ENCODE measurements at places on chromosomes 5 and 9.
A peak's percentile ranks its signal among the peaks of the same experiment; 100 is the strongest.

- no peak for DNase-seq
Measured at GRCh38 chr5:26343801-26344325, 694.5 kb downstream of the CDH9 start.

DNA sequence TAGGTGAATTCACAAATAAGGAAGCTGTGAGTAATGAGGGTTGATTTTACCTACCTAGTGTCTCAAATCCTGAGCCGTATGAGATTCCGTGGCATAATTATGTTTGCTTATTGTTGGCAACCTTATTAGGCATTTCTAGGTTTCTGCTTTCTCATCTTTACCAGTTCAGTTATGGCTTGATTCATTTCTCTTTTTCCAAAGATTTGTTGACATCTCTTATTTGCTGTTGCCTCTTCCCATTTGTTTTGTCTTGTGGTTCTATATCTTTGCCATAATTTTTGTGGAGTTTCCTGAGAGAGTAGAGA, 470 bp downstream of the IL31RA start:
- no peak for DNase-seq

- no peak for DNase-seq
Measured at GRCh38 chr5:50715001-50715400, 48.6 kb downstream of the PARP8 start.

DNA sequence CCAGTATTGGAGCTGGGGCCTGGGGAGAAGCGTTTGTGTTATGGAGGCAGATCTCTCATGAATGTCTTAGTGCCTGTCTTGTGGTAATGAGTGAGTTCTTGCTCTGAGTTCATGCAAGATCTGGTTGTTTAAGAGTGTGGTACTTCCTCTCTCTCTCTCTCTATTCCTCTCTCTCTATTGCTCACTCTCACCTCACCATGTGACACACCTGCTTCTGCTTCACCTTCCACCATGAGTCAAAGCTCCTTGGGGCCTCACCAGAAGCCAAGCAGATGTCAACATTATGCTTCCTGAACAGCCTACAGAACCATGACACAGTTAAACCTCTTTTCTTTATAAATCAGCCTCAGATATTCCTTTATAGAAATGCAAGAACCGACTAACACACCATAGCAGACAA, 242.7 kb upstream of the ADRA1B start:
- DNase-seq, result no peak

DNA sequence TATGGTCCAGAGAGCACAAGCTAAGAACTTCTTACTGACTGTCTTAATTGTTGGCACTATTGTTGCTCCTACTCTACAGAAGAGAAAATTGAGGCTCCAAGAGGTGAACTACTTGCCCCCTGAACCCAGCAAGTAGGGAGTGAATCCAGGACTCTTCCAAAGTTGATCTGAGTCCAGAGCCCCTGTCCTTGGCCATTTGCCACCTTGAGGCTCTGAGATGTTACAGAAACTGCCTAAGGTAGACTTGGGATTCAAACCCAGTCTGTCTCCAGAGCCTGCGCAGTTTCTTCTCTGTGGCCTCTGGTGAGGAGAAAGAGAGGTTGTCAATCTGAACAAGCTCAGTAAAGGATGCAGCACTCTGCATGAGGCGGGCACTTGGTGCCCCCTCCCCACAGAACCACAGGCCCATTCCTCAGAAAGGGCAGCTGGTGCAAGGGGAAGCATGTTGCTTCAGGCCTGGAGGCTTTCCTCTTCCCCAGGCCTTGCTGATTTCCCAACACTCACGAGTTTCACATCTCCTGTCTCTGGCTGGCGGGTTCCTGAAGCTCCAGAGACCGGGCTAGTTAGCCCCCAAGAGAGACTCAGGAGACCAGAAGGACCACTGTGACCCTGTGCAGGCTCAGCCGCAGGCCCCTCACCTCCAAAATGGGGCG, 2.9 kb upstream of the LCP2 start:
- DNase-seq, result no peak

DNA sequence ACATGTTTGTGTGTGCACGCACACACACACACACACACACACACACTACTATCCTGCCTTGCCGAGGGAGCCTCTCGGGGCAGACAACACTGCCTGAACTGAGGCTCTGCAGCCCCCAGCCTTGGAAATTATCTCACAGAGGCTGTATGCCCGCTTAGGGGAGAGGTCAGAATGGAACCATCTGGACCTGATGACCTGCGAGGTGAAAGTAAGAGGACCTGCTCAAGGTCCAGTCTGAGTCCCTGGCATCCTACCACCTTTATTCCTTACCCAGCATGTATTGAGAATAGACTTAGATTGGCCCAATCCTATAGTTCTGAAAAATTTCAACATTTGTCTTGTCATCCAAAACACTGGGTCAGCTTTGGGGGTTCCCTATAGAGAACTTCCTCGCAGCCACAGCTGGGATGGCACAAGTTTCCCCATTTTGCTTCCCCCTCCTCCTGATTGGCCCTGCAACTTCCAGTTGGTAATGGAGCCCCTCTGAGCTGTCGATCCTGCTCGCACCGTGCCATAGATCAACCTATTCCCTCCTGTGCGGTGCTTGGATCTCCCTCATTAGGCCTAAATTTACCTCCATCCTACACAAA, 10.2 kb downstream of the MVB12B start:
- DNase-seq, result no peak

DNA sequence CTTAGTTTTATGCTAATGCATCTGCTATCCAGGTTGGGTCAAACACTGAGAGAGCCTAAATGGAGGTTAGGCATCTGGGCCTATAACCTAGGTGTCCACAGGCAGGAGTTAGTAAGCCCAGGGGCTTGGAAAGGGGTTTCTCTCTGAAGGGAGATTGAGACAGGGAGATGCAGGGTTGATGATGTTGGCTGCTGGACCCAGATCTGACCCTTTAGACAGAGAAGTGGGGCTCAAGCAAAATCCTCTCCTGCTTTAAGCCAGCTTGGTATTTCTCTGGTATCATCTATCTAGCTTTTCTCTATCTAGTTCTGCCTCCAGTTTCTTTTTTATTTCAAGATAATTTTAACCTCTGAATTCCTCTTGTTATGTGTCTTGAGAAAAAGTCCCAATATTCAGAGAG, 18.3 kb upstream of the ANKRD55 start:
- no peak for DNase-seq

DNA sequence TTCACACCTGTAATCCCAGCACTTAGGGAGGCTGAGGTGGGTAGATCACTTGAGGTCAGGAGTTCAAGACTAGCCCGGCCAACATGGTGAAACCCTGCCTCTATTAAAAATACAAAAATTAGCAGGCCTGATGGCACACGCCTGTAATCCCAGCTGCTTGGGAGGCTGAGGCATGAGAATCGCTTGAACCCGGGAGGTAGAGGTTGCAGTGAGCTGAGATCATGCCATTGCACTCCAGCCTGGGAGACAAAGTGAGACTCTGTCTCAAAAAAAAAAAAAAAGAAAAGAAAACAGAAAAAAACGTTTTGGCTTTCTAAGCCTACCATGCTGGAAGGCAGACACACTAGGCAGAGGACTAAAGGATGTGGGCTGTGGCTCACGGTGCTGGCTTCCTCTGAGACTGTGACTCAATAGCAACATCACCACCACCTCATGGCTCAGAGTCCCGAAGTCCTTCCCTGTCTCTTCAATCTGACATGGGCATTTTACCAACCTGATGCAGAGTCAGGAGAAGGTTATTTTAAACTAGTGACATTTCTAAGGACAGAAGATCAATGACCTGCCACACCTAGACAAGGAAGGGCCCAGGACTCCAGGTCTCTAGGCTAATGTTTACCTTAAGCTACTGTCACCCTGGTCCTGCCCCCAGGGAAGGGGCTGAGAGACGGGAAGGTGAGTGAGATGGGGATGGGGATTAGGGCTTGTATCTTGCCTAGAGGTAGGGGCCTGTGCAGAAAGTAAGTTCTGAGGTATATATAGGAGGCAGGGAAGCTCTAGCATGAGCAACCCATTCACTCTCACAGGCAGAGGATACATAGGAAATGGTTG, 3.7 kb downstream of the ECSCR start:
- peak; percentile 85 for DNase-seq

GRCh38 chr9:22124263-22125011, 115.3 kb upstream of the CDKN2B start:
- DNase-seq, result no peak

DNA sequence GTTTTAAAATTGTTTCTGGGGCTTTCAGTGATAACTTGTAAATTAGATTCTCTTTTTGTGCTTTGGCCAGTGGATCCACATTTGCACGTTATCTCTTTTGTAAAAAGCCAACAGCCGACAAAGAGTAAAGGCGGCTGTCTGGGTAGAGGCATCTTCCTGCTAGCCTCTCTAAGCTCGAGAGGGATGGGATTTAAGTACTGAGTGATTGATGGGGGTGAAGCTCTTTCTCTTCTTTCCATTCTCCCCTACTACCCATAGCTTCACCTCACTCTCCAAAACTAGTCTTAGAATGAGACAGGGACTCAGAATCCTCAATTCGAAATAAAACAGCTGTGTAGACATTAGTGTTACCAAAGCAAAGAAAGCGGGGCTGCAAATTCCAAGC, 3.4 kb downstream of the PBX3 start:
- DNase-seq, result no peak

- DNase-seq, result no peak
Measured at GRCh38 chr5:173890195-173890991, 2.2 kb downstream of the CPEB4 start.

GRCh38 chr5:125560476-125561225, 814.2 kb upstream of the ZNF608 start:
- no peak for DNase-seq

DNA sequence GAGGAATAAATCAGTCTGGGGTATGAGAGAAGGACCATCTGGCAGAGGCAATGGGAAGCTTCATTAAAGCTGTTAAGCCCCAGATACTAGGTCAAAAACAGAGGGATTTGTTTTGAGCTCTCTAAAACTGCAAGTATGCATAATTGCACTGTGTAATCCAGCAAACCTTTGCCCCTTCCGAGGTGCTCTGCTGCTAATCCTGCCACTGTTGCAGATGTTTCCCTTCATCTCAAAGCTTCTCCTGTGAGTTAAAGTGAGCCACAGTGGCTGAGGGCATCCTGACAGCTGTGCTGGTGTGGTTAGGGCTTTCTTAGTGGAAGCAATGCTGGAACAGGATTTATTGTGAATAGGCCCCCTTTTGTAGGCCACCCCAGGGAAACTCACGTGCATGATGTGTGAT, 160.3 kb upstream of the TRPC7 start:
- DNase-seq, result no peak

- DNase-seq, result no peak
Measured at GRCh38 chr5:76705574-76705973, 10.4 kb upstream of the F2R start.

DNA sequence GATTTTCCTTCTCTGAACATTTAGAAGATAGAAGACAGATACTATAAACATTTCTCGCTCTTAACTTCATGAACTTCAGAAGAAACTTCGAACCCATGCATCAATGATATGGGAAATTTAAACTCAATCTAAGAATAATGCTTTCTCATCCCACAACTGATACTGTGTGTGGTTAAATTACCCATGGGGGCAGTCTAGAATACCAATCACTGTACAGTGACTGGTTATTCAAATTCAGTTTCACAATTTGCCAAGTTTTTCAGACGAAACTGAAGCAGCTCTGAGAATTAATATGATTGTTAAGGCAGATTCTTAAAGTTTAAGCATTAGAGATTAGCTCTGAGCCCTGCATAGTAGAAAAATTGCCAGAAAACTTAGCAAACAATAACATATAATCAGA, 431.0 kb downstream of the SH3GL2 start:
- DNase-seq, result no peak

- DNase-seq, result no peak
Measured at GRCh38 chr5:117261948-117262571, 687.4 kb upstream of the SEMA6A start.

DNA sequence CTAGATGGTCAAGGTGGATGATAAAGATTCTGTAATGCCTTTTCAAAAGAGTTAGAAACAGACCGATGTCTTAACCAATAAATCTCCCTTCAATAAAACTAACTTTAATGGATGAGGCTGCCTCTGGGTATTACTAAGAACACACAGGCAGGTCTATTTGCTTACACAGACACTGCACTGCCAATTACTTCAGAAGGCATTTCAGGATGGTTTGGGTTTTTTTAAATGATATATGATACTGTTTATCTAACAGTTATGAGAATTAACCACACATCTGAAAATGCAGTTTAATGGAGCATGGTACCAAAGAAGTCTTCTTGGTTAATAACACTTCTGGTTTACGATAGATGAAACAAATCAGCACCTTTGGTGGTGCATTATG, 367.9 kb upstream of the GRAMD2B start:
- no peak for DNase-seq

- no peak for DNase-seq
Measured at GRCh38 chr9:14452539-14452938, 138.6 kb upstream of the NFIB start.

DNA sequence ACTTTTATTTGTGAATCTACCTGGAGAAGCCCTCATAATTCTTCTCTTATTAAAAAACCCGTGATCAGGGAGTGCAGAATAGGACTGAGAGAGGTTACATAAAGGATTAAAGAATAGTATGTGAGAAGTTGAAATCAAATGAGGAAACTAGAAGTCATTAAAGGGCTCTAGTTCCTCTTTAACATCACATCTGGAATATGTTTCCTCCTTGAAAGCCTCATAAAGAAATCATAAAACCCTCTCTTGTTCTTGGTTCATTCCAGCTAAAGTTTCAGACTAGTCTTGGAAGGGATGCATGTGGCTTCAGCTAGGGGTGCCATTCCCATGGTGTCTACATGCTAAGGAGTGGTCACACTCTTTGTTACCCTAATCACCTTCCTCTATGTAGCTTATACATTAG, 5.7 kb upstream of the C5orf46 start:
- no peak for DNase-seq

GRCh38 chr5:17625686-17626085, 6.2 kb upstream of the TAF11L13 start:
- no peak for DNase-seq

GRCh38 chr9:6132650-6133049, 83.0 kb upstream of the IL33 start:
- DNase-seq, result no peak

GRCh38 chr9:25513509-25514033, 164.7 kb downstream of the TUSC1 start:
- no peak for DNase-seq

- DNase-seq, result no peak
Measured at GRCh38 chr9:127724012-127724411, 8.1 kb downstream of the TTC16 start.

- no peak for DNase-seq
Measured at GRCh38 chr5:95220381-95220780, 64.5 kb downstream of the MCTP1 start.

- DNase-seq, result no peak
Measured at GRCh38 chr9:131672451-131672850, 67.4 kb downstream of the RAPGEF1 start.

DNA sequence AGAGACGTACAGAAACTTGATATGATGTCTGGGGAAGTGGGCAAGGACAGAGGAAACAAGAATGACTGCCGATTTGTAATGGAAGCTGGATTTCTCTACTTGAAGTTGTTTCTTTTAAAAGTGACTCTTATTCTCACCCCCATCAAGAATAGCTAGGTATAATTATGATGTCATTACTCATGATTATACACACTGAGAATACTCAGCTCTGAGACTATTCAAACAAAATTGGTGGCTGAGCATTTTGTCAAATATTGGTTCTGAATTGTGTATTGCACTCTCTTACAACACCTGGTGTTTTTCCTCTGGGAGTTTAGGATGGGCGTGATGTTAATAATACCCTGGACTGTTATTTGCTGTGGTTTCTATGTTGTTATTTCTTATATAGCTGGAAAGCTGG, 46.3 kb downstream of the MAST4 start:
- no peak for DNase-seq

Data from CD4-positive, CD25-positive, alpha-beta regulatory T cell (primary cell).